ENCODE measurements at places on chromosomes 11 and 22.

DNA sequence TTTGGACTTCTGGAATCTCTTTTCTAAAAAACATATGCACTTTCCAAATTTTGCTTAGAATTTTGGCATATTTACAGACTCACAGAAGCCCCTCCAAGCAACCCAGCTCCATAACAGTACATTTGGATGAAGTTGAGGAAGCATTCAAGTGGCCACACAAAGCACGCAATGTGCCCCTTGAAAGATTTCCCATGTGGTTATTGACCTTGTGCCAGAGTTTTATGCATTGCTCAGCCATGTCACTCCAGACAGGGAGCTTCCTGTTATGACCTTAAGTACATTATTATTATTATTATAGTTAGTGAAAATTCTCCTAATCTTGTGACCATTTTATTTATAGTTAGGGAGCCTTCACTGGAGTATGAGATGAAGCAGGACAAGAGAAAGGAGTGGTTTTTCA lies 35.0 kb upstream of the BDNF start:
- DNase-seq: no peak

DNA sequence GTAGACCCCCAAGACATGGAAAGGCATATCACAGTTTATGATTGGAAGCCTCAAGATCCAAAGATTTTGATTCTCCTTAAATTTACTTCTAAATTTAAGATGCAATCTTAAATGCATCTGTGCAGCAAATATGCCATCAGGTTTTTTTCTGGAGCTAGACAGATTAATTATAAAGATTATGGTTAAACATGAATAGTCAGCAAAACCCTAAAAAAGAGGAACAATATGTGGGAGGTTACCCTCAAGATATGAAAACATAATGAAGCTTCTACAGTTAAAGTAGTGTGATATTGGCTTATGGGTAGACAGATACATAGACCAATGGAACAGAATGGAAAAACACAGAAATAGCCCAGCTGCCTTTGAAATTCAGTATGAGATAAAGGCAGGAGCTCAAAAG lies 31.7 kb downstream of the OR8B12 start:
- DNase-seq: no peak

DNA sequence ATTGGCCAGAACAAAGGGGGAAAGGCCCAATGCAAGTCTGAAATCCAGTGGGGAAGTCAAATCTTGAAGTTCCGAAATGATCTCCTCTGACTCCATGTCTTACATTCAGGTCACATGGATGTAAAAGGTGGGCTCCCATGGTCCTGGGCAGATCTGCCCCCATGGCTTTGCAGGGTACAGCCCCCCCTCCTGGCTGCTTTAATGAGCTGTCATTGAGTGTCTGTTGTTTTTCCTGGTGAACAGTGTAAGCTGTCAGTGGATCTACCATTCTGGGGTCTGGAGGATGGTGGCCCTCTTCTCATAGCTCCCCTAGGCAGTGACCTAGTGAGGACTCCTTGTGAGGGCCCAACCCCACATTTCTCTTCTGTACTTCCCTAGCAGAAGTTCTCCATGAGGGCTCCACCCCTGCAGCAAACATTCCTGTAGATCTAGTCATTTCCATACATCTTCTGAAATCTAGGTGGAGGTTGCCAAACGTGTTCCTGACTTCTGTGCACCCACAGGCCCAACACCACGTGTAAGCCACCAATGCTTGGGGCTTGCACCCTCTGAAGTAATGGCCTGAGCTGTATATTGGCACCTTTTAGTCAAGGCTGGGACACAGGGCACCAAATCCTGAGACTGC lies 9.3 kb downstream of the CARD18 start:
- no peak for DNase-seq

DNA sequence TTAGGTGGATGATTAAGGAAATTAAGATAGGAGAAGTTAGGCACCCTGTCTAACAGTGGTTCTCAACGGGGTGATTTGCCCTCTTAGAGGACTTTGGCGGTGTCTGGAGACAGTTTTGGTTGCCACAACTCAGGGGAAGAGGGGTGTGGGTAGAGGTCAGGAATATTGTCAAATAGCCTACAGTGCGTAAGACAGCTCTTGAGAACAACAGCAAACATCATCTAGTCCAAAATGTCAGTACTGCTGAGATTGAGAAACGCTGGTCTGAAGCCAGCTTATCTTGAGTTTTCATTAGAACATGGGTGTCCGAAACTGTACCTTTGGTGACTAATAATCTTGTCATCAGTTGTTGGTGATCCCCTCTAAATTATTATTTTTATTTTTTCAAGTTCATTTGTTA lies 38.4 kb downstream of the CECR2 start:
- DNase-seq: no peak

GRCh38 chr11:117510646-117511045 lies 183.0 kb downstream of the CEP164 start:
- no peak for DNase-seq

- DNase-seq: no peak
Measured at GRCh38 chr11:2424811-2425495, 19.4 kb downstream of the TRPM5 start.

- DNase-seq: no peak
Measured at GRCh38 chr22:23386822-23387580, 193.1 kb downstream of the IGLL1 start.

DNA sequence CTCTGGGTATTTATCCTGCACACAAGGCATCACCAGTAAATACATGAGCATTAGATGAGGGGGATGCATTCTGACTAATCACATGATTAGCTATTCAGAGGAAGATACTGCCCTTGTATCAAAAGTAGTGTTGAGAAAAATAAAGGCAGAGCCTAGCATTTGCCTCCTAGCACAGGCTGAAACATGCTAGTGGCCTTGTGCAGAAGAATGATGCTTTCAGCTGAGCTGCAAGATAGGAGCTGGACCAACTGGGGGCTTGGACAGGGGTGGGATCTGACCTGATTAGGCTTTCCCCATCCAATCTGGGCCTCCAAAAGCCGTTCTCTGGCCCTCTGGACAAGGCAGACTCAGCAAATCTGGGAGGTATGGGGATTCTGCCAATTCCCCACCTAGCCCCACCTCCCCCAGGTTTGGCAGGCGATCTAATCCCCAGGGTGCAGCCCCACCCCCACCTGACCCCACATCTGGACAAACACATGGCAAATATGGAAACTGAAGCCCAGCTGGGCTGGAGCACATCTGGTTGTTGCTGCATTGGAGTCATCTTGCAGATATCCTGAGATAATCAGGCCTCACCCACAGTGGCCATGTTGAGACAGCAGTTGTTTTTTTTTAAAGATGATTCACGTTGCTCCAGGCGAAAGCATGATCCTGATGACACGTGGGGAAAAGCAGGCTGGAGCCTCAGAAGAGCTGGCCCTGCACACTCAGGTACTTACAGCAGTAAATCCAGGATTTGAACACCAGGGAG lies 4.4 kb upstream of the MISFA start:
- no peak for DNase-seq

DNA sequence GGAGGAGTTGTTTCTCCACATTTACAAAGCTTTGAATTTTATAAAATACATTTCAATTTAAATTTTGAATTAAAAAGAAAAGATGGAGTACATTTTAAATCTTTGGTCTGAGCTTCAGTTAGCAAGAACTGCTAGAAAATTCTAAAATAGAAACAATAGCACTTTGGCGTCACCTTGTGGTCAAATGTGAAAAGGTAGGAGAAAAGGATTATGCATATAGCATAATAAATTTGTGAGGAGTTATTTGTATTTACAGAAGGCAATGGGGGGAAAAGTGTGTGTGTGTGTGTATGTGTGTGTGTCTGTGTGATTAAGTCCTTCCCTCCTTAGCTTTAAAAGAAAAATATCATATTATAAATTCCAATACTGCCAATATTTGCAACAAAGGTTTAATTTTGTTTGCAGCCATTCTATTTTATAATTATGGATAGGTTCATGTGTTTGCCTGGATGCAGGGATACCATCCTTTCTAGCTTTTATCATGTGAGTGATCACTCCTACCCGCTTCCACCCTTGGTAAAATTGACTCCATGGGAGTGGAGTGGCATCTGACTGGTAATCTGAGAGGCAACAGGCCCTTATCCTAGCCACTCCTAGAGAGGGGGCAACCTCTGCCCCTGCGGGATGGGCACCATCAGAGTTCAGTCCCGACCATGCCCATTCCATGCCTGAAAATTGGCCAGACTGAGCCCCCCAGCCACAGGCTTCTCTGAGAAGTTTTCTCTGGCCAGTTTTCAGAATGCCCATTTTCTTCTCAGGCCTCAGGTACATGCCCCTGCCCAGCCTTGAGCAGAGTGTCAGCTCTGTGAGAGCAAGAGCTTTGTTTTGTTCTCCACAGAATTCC lies 13.6 kb upstream of the LGR4 start:
- no peak for DNase-seq

DNA sequence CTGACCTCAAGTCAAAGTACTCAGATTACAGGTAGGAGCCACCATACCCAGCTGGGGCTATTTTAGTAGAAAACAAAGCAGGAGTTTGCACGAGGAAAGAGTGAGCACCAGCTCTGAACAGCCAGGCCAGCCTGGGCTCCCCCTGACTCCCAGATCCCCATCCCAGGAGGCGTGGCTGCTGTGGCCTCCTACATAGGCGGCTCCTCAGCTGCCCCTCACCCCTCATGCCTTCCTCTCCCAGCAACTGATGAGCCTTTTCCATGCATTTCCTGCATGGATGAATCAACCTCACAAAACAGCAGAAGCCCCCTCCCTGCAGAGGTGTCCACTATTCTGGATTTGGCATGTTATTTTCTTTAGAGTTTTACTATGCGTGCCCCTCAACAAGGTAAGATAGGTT lies 10.5 kb upstream of the FLRT1 start:
- DNase-seq: no peak

GRCh38 chr11:102154806-102155205 lies 44.6 kb downstream of the YAP1 start:
- DNase-seq: no peak

GRCh38 chr22:17475318-17476230 lies 87.7 kb upstream of the SLC25A18 start:
- DNase-seq: no peak

- no peak for DNase-seq
Measured at GRCh38 chr11:114226356-114226755, 69.8 kb upstream of the NNMT start.

DNA sequence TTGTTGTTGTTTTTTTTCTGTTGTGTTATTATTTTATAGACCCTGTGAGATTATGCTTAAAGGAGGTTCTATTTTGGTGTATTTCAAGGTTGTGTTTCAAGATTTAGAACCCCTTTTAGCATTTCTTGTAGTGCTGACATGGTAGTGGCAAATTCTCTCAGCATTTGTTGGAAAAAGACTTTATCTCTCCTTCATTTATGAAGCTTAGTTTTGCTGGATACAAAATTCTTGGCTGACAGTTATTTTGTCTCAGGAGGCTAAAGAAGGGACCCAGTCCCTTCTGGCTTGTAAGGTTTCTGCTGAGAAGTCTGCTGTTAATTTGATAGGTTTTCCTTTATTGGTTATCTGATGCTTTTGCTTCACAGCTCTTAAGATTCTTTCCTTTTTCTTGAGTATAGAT lies 40.7 kb upstream of the ARHGAP20 start:
- DNase-seq: no peak

GRCh38 chr11:83725728-83726127 lies 439.6 kb upstream of the CCDC90B start:
- DNase-seq: no peak

GRCh38 chr22:44648821-44649565 lies 53.0 kb upstream of the PRR5 start:
- no peak for DNase-seq

GRCh38 chr11:86719781-86720463 lies 47.5 kb upstream of the ME3 start:
- DNase-seq: peak; percentile 97

DNA sequence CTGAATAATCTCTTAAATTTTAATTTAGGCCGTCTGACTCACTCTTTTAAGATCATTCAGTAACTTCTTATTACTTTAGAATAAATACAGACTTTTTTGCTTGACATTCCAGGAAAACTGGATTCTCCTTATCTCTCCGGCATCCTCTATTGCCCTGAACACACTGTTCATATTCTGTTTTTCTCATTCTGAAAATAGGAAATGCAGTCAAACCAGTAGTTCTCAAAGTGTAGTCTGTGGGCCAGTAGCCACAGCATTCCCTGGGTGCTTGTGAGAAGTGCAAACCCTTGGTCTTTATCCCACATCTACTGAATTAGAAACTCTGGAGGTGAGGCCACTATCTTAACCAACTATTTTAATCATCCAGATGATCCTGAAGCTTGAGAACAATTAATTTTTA lies 84.3 kb downstream of the PANX1 start:
- DNase-seq: no peak

- DNase-seq: no peak
Measured at GRCh38 chr11:66363187-66363601, 8.4 kb downstream of the SLC29A2 start.

GRCh38 chr11:285021-285893 lies 3.7 kb upstream of the PGGHG start:
- no peak for DNase-seq

GRCh38 chr11:81892770-81893635 lies 840.7 kb downstream of the FAM181B start:
- no peak for DNase-seq

GRCh38 chr11:34825315-34825669 lies 90.9 kb downstream of the APIP start:
- no peak for DNase-seq
